Testis (tissue), 5 donors: ENCODE measurements at places on chromosomes 5 and 9. TPM values are rescaled to one million over a fixed set of nuclear protein-coding genes. Genes with fewer than 3 reads are reported as not detected.
A peak's percentile ranks its signal among the peaks of the same experiment; 100 is the strongest.

DNA sequence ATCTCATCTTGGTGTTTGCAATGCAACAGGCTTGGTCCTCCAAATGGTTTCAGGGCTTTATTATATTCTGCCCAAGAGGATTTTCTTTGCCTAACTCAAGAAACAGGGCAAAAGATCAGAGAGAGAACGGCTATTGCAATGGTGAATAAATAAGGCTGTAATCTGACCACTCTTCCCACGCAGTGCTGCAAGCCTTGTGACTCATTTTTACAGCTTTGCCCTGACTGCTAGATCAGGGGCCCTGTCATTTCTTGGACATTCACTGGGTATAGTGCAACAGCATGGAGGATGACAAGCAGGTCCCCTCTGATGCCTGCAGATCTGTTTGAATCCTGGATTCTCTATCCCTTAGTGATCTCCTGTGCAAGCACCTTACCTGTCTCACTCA lies 459.1 kb downstream of the EBF1 start:
- no peak for DNase-seq

DNA sequence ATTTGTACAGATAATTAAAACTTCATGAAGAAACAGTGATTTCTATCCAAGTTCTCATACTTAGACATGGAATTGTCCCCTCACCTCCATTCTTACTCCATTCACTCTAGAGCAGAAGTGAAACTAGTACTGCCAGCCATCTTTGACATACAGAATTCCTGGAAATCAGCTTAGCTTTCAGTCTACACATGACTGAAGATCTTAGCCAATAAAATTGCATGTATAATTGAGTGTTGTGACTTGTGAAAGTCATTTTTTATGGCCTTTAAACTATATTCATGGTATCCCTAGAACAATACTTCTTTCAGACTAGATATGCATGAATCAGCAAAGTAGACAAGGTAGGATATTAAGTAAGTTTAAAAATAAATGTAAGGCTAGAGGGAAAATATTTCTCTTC lies 705.2 kb upstream of the ZNF608 start:
- DNase-seq: no peak

DNA sequence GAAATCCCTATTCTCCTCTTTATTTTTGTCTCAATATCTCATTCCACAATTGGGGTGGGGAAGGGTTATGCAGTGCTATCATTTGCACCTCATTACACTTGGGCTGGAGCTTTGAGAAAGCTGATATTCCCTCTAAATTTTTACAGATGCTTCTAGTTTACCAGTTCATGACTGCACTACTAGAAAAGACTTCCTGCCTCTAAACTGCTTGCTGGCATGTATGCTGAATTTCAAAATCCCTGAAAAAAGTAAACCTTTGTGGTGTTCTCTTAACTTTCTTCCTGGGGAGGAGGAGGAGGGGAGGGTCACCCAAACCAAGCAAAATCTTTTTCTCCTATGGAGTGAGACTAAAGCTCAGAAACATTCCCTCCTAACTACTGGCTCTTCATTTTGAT lies 45.1 kb downstream of the BNC2 start:
- no peak for DNase-seq

Gene PCDHGB6
- polyA plus RNA-seq: 2.1 TPM

Gene DMRT2
- polyA plus RNA-seq: 2.1 TPM

DNA sequence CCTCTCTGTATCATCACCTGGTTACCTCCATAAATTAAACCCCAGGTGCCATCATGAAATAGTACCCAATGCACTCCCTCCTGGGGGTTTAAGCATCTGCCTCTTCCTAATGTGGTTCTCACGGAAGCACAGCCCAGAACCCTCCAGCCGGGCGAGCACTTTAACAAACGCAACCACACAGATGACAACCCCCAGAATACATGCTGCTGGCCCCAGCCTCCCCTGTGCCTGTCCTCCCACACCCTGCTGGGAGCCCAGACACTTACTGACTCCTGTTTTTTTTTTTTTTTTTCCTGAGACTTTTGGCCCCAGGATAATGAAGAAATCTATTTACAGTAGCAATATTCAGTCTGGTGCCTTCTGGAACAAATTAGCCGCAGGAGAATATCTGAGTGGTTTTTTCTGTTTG lies 50.0 kb upstream of the COL5A1 start:
- DNase-seq: no peak

Gene WDR38
- 11.8 TPM for polyA plus RNA-seq

DNA sequence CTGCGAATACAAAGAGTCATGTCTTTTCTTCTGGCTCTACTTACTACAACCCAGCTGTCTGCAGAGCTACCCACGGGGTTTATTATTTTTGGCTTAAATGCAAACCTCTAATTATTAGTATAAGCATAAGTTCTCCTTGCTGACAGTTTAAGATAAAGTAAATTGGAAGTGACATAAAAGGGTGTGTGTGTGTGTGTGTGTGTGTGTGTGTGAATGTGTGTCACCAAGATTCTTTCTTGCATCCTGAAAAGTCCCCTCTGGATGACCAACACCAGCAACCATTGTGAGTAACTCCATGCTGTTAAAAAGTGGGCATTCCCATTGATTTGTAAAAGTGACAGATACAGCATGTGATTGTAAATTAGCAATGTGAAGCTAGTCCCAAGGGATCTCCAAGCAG lies 803.8 kb upstream of the ZNF608 start:
- DNase-seq: no peak

Gene PCDHGC5
- 0.50 TPM for polyA plus RNA-seq

GRCh38 chr5:34663771-34664496 lies 7.8 kb downstream of the RAI14 start:
- no peak for DNase-seq

DNA sequence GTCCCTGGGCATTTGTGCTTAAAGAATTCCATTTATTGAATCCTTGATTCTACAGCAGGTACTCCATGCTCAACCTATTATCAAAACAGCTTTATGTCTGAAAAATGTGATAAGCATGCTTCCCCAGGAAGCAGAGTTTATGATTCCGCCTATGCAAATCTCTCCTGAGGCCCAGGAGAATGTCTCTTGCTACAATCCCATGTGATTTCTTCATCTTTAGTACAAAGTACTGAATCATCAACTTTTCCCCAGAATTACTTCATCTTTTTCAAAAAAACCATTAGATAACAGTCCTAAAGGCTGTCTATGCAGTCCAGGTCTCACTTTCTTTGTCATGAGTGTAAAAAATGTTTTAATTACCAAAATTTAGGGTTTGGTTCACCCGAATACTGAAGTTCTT lies 130.2 kb upstream of the ADAMTSL1 start:
- no peak for DNase-seq

DNA sequence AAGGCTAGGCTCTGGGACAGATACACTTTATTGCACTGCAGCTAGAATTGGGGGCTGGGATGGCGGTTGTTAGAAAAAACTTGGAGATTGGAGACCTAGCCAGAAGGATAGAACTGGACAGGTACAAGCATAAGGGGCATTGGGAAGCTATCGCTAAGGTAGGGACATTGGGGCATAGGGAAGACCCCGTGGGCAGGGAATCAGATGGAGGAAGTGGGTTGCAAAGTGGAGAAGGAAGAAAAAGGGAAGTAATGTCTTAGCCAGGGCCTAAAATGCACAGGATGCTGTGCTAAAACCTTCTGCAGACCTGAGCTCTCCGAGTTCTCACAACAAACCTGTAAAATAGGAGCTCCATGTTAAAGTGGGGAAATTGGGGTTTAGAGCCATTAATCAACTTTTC lies 178.2 kb downstream of the ZDHHC21 start:
- DNase-seq: no peak

DNA sequence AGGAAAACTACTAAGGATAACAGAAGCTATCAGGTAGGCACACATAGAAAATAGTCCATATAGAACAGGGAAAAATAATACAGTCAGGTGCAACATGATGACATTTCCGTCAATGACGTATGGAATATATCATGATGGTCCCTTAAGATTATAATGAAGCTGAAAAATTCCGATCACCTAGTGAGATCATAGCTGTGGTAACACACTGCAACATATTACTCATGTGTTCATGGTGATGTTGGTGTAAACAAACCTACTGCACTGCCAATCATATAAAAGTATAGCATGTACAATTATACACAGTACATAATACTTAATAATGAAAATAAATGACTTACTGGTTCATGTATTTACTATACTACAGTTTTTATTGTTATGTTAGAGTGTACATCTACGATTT lies 60.0 kb downstream of the MEGF9 start:
- no peak for DNase-seq

DNA sequence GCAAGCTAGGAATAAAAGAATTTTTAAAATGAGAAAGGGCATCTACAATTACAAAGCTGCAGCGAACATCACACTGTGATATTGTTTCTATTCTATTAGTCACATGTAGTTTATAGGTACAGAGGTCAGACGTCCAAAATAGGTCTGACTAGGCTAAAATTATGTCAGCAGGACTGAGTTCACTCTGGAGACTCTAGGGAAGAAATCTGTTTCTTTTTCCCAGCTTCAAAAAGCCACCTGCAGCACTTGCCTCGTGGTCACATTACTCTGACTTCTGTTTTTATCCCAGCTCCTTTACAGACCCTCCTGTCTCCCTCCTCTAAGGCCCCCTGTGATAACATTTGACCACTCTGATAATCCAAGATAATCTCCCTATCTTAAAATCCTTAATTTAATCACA lies 5.1 kb upstream of the CKS2 start:
- no peak for DNase-seq

GRCh38 chr9:132669319-132669697 lies 475 bp downstream of the DDX31 start:
- peak; percentile 78 for DNase-seq

Gene PCDHGA8
- polyA plus RNA-seq: 0.15 TPM

DNA sequence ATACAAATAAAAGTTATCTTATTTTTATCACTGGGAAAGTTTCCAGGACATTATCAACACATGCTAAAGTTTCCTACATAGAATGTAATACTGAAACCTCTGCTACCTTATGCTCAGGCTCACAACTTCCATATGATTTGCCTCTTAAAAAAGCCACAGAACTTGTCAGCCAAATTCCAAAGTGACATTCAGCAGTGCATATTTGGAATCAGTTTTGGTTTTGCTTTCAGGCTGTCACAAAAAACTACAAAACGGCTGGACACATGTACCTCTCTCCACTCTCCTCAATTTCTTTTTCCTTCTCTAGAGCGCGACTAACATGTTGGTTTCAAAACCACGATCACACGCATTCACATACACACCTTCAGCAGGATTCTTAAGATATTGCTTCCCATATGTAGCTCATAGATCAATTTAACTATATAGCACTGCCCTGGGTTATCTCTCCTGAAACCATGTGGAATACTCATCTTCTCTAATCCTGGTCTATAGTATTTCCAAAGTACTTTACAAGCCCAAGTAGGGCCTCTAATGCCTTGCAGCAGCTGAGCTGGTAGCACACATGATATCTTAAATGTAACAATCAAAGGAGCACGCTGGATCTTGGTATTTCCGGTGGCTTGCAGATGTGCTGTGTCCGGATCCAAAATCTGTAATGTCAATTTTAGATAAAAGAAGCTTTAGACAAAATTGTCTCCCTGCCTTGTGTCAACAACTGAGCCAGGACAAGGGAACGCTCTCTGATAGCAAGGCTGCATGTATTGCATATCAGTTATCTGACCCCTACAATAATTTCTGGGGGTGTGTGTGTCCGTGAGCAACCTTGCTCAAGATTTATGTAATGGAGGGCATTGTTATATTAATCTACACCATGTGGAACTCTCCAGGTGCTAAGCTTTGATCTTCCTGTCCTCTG lies 203.2 kb downstream of the DMRT2 start:
- no peak for DNase-seq

GRCh38 chr9:38036359-38037084 lies 32.5 kb downstream of the SHB start:
- DNase-seq: peak; percentile 70

Gene LURAP1L
- polyA plus RNA-seq: 3.0 TPM

DNA sequence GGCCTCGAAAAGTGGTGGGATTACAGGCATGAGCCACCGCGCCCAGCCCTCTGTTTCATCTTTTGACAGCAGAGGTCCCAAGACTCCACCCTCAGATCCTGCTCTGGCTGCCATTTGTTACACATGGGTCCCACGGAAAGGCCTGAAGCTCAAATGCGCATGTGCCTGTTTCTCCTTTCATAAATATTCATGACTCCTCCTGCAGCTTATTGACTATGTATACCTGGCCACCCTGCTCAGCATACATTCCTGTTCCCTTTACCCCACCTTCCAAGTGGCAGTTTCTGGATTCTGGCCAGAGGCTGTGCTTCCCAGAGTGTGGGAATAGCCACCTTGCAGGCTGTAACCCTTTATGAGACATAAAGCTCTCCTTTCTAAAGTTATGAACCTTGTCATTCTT lies 46.5 kb downstream of the AUH start:
- no peak for DNase-seq

Gene POLE3
- 87.3 TPM for polyA plus RNA-seq

DNA sequence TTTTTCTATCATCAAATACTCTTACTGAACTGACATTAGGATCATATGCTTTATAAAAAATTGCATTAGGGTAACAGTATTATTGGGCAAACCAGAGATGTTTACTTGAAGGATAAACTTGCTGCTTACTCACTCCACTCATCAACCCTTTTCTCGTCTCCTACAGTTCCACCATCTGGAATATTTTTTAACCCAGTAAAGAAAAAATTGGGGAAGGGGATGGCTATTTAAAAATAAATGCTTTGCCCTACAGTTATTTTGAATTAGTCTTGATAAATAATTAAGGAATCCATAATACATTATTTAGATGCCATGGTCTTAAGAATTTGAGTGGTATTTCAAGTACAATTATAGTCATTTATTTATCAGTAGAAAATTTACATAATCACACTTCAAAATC lies 225.8 kb downstream of the MEF2C start:
- no peak for DNase-seq

DNA sequence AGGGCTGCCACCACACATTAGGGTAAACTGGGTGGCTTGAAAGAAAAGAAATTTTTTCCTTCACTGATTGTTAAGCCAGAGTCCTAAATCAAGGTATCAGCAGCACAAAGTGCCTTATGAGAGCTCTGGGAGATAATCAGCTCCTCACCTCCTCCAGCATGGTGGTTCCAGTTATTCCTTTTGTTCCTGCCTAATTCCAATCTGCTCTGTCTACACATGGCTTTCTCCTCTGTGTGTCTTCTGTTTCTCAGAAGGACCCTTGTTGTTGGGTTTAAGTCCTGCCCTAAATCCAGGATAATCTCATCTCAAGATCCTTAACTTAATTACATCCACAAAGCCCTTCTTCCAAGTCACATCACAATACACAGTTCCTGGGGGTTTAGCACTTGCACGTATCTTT lies 1352.0 kb upstream of the CDH9 start:
- DNase-seq: no peak
